ENCODE measurements at places on chromosomes 4 and X. TPM values are rescaled to one million over a fixed set of nuclear protein-coding genes. Genes with fewer than 3 reads are reported as not detected.

TMEM31 gene
- total RNA-seq: not detected

FGG gene
- total RNA-seq: not detected

MAGEA11 gene
- total RNA-seq: not detected

RRH gene
- not detected for total RNA-seq

SULT1B1 gene
- 1.6 TPM for total RNA-seq

SPACA5 gene
- not detected for total RNA-seq

RPL9 gene
- total RNA-seq: 5,118 TPM

TMPRSS11A gene
- total RNA-seq: not detected

PABPC5 gene
- total RNA-seq: 1.8 TPM

FAM200B gene
- 45.1 TPM for total RNA-seq

IBSP gene
- total RNA-seq: not detected

ZNF280C gene
- total RNA-seq: 1.6 TPM

ADH4 gene
- total RNA-seq: not detected

SH3BP2 gene
- total RNA-seq: 28.5 TPM

CSN1S1 gene
- total RNA-seq: not detected

RAB9B gene
- 0.23 TPM for total RNA-seq

UGT2A1 gene
- total RNA-seq: not detected

IL21 gene
- not detected for total RNA-seq

IQSEC2 gene
- 11.7 TPM for total RNA-seq

FAM114A1 gene
- 173 TPM for total RNA-seq

MAGEB16 gene
- not detected for total RNA-seq

ADAM29 gene
- total RNA-seq: not detected

FMR1NB gene
- total RNA-seq: not detected

KIAA1210 gene
- total RNA-seq: not detected

USP11 gene
- total RNA-seq: 30.3 TPM

KIF4A gene
- total RNA-seq: 1.5 TPM

SOWAHB gene
- not detected for total RNA-seq

FAM184B gene
- total RNA-seq: 0.12 TPM

RAB39B gene
- 0.35 TPM for total RNA-seq

XAGE1B gene
- not detected for total RNA-seq

S100P gene
- total RNA-seq: not detected

ATP2B3 gene
- not detected for total RNA-seq

Data from pericardium fibroblast (primary cell).